ENCODE measurements at places on chromosomes 5 and 9. TPM values are rescaled to one million over a fixed set of nuclear protein-coding genes. Genes with fewer than 3 reads are reported as not detected.
A peak's percentile ranks its signal among the peaks of the same experiment; 100 is the strongest.

Gene MAP1B
- polyA plus RNA-seq = 25.0 TPM

Gene PCDHGB2
- polyA plus RNA-seq = 4.6 TPM

Gene MGAT1
- polyA plus RNA-seq = 86.0 TPM

Gene SFXN1
- polyA plus RNA-seq = 34.5 TPM

Gene LSM11
- polyA plus RNA-seq = 8.1 TPM

Gene LMBRD2
- polyA plus RNA-seq = 13.6 TPM

- DNase-seq = no peak
These were observed 261.5 kb downstream of the TLE1 start for GRCh38 chr9:81427870-81428269.

GRCh38 chr9:137905740-137906139 is 28.2 kb downstream of the CACNA1B start:
- DNase-seq = no peak

DNA sequence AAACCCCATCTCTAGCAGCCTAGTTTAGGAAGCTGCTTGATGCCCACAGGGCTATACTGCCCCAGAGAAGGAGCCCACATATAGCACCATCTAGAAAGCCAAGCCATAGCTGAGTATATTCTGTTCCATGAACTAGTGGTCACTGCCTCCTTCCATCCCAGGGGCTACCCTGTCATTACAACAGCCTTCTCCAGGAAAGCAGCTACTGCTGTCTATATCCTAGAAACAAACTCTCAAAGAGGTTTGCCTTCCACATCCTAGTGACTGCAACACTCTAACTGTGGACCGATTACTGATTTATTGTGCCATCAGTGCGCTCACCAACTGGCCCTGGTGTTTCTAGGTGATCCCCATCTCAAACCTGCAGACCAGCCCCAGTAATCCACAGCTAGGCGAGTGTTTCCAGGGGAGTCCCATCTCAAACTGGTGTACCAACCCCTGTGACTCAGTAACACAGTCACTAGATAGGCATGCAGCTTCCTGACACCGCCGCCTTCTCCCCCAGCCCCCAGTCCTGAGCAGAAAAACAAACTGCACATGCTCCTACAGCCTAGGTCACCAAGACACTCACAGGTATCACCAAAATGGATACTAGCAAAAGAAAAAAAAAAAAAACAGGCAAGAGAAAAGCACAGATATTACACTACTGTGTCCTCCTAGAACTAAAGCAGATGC is 14.8 kb downstream of the SPTLC1 start:
- DNase-seq = no peak

DNA sequence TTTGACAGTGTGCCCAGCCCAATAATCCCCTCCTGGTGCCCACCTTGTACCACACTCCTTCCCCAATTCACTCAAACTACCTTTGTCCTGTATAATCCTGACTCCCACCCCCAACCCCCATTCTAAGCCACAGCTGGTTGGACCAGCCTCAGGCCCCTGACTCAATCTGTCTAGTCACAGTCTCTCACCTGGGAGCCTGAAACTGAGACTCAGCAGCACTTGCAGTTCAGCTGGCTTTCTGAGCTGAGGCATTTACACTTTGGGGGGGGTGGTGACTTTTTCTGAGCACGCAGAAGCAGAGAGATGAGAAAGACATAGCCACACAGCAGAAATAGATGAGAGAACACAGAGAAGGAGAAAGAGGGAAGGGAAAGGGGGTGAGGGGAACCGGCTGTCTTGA is 247.3 kb downstream of the MAN2A1 start:
- no peak for DNase-seq

DNA sequence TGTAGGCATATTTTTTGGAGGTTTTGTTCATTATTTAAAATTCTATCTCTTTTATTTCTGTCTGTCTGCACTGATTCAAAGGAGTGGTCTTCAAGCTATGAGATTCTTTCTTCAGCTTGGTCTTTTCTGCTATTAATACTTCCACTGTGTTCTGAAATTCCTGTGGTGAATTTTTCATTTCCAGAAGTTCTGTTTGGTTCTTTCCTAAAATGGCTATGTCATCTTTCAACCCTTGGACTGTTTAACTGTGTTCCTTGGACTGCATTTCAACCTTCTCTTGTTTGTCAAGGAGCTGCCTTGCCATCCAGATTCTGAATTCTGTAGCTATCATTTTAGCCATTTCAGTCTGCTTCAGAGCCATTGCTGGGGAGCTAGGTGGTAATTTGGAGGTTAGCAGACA is 76.3 kb downstream of the CERT1 start:
- DNase-seq = no peak

- no peak for DNase-seq
These were observed 2.2 kb upstream of the CANX start for GRCh38 chr5:179696603-179697002.

GRCh38 chr9:114264806-114265550 is 57.9 kb upstream of the ORM1 start:
- DNase-seq = no peak

GRCh38 chr5:75049456-75050351 is 2.7 kb downstream of the GCNT4 start:
- DNase-seq = no peak

DNA sequence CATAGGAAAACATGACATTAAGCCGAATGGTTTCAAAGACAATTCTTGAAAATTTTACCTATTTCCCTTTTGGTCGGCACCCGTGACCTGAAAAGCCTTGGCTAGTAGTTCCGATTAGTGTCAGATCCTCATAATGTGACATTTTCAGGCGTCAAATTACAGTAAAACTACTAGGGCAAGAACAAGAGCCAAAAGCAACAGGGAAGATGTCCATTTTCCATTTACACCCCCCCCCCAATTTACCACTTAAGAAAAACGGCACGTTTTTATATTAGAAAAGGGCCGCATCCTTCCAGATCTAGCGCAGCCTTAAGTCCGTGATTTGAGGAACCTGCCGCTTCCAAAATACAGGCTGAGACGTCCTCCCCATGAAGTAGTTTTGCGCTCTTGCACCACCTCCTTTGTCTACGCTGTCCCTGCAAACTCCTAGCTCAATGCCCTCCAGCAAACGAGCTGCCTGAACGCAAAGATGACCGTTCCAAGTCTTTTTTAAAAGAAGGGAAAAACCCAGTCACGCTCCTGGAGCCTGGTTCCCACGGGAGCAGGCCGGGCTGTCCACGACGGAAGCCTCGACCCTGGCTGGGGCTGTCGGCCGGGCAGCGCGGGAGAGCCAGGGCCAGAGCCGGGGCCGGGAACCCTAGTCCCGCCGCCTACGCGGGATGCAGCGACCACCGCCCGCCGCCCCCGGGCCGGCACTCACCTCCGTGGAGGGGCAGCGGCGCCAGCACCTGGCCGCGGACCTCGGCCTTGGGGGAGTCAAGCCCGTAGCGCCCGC is 616 bp downstream of the RNF130 start:
- peak; percentile 60 for DNase-seq

- DNase-seq = no peak
These were observed 15.4 kb downstream of the CEMIP2 start for GRCh38 chr9:71752928-71753327.

DNA sequence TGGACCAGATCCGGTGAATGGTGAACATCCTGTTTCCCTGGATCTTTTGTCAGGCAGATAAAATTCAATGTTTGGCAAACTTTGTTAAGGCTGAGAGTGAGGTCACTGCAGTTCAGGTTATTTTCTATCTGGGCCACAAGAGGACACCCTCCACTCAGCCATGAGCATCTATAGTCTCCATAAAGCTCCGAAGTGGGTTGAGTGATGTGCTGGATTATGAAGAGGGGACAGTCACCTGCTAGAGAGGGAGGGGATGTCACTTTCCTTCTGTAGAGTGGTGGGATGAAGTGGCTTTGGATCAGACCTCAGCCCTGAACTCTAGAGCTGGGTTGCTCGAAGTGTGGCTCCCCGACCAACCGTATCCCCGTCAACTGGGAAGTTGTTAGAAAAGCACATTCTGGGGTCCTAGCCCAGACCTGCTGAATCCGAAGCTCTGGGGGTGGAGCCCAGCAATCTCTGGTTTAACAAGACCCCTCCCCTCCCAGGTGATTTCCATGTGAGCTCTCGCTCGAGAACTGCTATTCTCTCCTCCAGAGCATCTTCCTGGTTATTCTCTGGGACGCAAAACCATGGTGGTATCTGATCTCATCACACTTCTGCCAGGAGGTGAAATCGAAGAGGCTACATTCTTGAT is 31.8 kb upstream of the FGF1 start:
- DNase-seq = no peak

GRCh38 chr9:30995956-30996738 is 1388.3 kb upstream of the ACO1 start:
- no peak for DNase-seq

DNA sequence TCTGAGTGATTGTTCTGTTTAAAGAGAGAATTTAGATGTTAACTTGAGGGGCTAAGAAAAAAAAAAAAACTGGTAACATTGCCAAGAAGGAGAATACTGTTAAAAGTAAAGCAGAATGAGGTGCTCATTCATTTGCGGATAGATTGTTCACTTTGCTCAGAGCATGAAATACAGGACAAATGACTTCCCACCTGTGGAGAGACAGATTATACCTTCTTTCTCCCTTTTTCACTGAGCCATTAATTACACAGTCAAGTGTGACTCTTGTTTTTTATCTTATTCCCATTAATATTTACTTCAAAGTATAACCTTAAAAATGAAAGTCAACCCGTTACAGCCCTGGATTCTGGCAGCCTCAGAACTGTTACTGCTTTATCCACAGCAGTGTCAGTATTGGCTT is 264.5 kb downstream of the TAF11L14 start:
- DNase-seq = no peak

Data from left lung (tissue), 14 donors.